Vagina (tissue), 2 donors: ENCODE measurements at places on chromosomes 2 and 18. TPM values are rescaled to one million over a fixed set of nuclear protein-coding genes. Genes with fewer than 3 reads are reported as not detected.

- DNase-seq = no peak
- peak overlapping the region; percentile 49 for H3K27ac ChIP-seq
- peaks cover 25% of the 10 kb centered on the region for H3K4me1 ChIP-seq
- H3K27me3 ChIP-seq = no peaks in the 10 kb centered on the region
- H3K36me3 ChIP-seq = no peaks in the 10 kb centered on the region
- H3K4me3 ChIP-seq = no peak overlapping the region
These were observed 147.7 kb downstream of the KLHL29 start for GRCh38 chr2:23532391-23533337.

- H3K4me3 ChIP-seq = no peak overlapping the region
- no peaks in the 10 kb centered on the region for H3K27me3 ChIP-seq
- no peaks in the 10 kb centered on the region for H3K36me3 ChIP-seq
- DNase-seq = peak; percentile 77
- no peaks in the 10 kb centered on the region for H3K4me1 ChIP-seq
These were observed 52.1 kb upstream of the SLC66A3 start for GRCh38 chr2:11102956-11103860.

DNA sequence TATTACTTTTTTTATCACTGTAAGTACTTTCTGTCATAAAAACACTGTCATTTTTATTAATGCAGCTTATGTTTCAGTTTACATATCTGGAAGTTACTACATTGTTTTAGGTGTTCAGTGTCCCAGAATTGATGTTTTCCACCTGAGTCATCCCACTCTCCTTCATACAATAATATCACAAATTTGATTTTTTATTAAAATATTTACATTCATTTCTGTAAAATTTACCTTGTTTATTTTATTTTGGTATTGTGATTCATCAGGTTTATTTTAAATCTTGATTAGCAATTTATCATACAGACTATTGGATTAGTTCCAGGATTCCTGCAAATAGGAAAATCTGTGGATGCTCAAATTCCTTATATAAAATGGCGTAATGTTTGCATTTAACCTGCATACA is 1662.9 kb downstream of the SUCLG1 start:
- DNase-seq = no peak
- no peak overlapping the region for H3K27ac ChIP-seq
- H3K4me1 ChIP-seq = no peaks in the 10 kb centered on the region
- H3K36me3 ChIP-seq = no peaks in the 10 kb centered on the region

The GMPPA gene
- total RNA-seq = 35.4 TPM

The GCG gene
- total RNA-seq = not detected

GRCh38 chr2:172555272-172555521 is 693 bp upstream of the PDK1 start:
- no peaks in the 10 kb centered on the region for H3K36me3 ChIP-seq
- H3K27me3 ChIP-seq = no peaks in the 10 kb centered on the region
- DNase-seq = no peak
- H3K4me3 ChIP-seq = peak overlapping the region; percentile 81

GRCh38 chr18:74488354-74488753 is 7.8 kb upstream of the CNDP2 start:
- no peaks in the 10 kb centered on the region for H3K36me3 ChIP-seq
- no peak overlapping the region for H3K4me3 ChIP-seq
- no peak overlapping the region for H3K27ac ChIP-seq
